ENCODE measurements at places on chromosomes 4 and X. TPM values are rescaled to one million over a fixed set of nuclear protein-coding genes. Genes with fewer than 3 reads are reported as not detected.

GRCh38 chr4:77820649-77821561 is 1.7 kb upstream of the CNOT6L start:
- DNase-seq, result peak; percentile 14

GRCh38 chr4:10984815-10985214 is 300.2 kb upstream of the CLNK start:
- DNase-seq, result no peak

DNA sequence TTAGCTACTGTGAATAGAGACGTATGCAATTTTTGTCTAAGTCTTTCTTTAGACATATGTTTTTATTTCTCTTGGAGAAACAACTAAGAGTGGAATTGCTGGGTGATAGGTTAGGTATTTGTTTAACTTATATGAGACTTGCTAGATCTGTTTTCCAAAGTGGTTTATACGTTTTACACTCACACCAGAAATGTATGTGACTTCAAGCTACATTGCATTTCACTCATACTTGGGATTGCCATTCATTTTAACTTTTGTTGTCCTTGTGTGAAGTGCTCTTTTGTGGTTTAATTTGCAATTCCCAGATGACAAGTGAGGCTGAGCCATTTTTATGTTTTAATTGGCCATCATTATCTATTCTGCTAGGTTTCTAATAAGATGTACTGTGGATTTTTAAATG is 817.2 kb downstream of the GLUD2 start:
- no peak for DNase-seq

GPR82 gene
- not detected for total RNA-seq

- DNase-seq, result peak; percentile 39
These were observed 10.5 kb downstream of the ACSL1 start for GRCh38 chr4:184815046-184815877.

DNA sequence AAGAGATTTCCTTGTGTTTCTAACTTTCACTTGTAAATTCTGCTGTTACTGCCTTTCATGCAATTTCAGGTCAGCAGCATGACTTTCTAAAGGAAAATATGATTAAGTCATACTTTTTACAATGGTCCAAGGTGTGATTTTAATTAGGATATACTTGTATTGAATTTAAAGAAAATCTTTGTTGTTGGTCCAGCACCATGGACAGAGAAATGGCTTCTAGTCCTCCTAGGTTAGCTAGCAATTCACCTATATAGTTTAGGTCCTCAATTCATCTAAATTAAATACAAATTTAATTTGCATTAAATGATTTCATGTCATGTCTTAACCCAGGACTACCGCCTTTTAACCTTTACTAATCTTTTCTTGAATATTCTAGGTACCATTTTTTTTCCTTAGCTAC is 304.9 kb upstream of the RPS6KA3 start:
- no peak for DNase-seq

DNA sequence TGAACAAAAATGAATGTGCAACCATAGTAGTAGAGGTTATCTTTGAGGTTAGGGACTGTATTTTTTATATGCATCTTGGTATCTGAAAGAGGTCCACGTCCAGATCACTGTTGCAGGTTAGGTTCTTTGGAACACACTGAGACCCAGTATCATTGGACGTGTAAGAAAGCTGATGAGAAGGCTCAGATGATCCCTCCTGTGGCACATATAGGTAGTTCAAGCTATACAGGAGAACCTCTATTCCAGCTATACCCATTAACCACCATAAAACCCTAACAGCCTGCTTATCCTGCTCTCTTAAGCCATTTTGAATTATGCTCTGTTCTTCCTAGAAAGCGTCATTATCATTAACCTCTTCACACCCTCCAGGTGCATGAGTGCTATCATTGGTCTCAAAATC is 930.7 kb upstream of the HS3ST1 start:
- DNase-seq, result no peak

DNA sequence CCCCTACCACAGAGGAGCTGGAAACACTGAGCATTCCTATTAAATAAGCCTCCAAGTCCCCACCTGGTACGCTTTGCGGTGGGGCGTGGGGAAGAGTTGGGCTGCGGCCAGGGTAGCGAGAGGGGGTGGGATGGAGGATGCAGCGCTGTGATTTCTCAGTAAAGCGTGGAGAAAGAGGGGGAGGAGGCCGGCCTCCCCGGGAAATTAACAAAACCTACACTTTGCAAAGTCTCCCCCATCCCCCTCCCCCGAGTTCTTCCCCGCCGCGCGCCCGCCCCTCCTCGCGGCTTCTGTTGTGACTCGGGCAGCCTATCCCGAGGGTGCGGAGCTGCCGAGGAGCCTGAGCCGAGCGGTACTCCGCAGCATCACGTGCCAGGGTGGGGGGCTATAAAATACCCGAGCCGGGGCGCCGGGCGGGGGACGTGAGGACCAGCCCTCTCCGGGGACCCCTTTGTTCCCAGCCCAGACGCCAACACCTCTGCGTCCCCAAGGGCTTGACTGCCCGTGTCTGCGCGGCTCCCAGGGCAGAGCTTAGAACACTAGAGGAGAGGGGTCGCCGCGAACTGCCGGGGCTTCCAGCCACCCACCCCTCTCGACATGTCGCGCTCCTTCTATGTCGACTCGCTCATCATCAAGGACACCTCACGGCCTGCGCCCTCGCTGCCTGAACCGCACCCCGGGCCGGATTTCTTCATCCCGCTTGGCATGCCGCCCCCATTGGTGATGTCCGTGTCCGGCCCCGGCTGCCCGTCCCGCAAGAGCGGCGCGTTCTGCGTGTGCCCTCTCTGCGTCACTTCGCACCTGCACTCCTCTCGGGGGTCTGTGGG is at the start of gene GSX2:
TSS of gene GSX2 (plus strand) at position 416 of the 827 bp plus-strand sequence. CDS start at position 598, 182 bp downstream.
- DNase-seq, result no peak

GRCh38 chr4:40870150-40870549 is 120.4 kb downstream of the NSUN7 start:
- no peak for DNase-seq

GRCh38 chr4:17763931-17764330 is 17.5 kb downstream of the FAM184B start:
- no peak for DNase-seq

- no peak for DNase-seq
These were observed 392.0 kb downstream of the GBA3 start for GRCh38 chr4:23084559-23085248.

DNA sequence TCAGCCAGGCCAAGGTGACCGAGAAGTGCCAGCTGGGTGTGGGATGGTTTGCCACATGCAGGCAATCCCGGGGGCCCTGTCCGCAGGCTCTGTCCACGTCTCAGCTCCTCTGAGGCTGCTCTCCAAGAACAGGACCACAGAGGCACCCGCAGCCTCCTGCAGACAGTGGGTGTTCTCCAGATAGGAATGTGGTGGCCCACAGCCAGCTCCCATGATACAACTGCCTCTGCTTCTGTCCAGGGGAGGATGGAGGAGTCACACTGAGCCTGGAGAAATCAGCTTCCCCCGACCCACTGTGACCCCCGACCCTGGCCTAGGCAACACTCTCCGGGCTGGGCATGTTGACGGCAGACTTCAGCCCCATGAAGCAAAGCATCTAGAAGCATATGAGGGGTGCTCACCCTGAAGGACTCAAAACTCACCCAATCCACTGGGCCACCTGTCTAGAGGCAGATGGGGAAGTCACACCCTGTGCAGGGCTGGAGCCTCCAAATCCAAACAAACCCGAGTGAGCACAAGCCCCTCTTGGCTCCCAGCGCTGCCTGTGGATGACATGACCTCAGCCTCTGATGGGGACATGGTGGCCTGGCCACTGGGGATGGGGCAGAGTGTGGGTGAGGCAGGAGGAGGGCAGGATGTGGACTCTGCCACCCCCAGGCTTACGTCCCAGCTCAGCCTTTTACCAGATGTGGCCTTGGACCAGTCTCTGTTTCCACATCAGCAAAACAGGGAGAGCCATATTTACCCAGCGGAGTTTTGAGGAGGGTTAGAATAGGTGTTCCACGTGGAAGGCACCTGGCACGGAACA is 102.3 kb downstream of the PSAPL1 start:
- DNase-seq, result no peak

TMEM255A gene
- total RNA-seq, result not detected

FRG2 gene
- not detected for total RNA-seq

AR gene
- 16.0 TPM for total RNA-seq

SPIN3 gene
- total RNA-seq, result 6.3 TPM

DNA sequence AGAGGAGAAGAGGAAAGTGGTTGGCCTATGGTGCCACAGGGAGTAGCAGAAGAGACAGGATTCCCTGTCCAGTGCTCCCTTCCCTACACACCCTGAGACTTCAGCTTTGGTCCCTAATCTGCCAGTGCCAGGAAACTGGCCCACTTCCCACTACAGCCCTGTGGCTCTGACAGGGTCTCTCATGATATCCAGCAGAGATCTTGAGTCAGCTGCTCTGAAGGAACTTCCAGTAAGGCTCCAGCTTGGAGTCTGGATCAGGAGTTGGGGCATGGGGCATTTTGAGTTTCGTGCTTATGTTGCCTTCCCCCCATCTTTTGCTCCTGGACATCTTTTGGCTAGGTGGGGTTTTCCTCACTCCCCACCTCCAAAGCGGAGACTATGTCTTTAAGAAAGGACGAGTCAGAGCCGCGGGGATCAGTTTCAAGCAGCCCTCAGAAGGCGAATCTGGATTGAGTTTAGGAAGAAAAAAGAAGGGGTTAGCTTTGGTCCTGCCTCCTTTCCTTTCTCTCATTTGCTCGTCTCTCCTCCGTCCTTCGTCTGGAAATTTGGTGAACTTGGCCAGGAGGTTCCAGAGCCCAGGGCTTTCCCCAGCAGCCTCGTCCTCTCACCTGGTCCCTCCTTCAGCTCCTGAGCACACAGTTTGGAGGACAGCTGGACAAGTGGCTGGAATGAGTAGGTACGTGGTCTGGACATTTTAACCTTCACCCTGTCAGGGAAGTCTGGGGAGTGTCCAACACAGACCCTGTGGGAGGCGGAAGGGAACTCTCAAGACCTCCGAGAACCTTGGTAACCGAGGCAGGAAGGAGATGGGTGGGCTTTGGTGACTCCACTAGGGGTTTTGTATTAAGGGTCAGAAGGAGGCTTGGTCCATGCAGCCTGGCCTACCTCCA is 104.4 kb downstream of the RTL5 start:
- DNase-seq, result no peak

FAM47E gene
- 0.11 TPM for total RNA-seq

TMEM47 gene
- total RNA-seq, result 22.2 TPM

TLR2 gene
- 1.4 TPM for total RNA-seq

USP26 gene
- not detected for total RNA-seq

DNA sequence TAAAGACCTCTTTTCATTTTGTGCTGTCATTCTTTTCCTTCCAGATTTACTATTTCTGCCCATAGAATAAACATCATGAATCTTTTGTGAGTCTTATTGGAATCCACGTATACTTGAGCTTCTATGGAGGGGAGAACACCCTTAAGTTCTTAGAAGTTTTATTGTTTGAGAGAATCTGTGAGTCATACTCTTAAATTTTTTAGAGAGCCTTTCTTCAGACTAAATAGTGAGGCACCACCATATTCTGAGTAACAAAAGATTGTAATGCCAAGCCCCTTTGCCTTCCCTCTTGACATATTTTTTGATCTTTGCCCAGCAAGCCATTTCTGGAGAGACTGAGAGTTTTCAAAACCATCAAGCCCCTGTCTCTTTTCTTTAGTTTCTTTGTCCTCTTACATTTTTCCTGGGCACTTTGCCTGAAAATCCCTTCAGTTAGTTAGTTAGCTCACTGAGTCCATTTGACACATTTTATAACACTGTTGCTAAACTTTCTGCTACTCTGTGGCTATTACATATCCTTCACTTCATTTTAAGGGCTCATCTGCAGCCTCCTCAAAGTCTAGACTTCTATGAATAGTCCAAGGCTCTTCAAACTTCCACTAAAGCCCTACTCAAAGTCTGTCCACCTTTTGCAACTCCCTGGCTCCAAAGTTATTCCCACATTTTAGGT is 65.3 kb upstream of the NDUFC1 start:
- DNase-seq, result peak; percentile 31

GRCh38 chr4:147477439-147477838 is 3.5 kb upstream of the EDNRA start:
- DNase-seq, result no peak

- no peak for DNase-seq
These were observed 33.5 kb upstream of the ITM2A start for GRCh38 chrX:79400623-79401022.

TENM3 gene
- total RNA-seq, result 6.2 TPM

TRPC5OS gene
- total RNA-seq, result not detected

DNA sequence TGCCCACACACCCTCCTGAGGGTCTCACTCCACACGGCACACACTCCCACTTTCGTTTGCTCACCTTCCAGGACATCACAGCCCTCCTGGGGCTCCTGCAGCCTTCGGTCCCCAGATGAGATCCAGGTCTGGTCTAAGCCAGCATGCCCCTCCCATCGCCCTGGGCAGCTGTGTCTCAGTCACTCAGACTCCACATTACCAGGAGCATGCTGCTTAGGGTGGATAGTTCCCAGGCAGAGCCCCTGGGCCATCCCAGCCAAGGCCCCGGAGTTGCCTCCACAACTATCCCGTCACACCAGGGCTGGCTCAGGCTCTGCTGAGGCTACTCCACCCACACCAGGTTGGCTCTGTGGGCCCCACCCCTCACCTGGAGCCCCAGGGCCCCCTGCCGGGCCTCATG is 50.4 kb upstream of the PSAPL1 start:
- no peak for DNase-seq

PNCK gene
- total RNA-seq, result not detected

SERPINA7 gene
- total RNA-seq, result not detected

NHSL2 gene
- 40.3 TPM for total RNA-seq
